Motor neuron (in vitro differentiated cells): ENCODE measurements at places on chromosomes 5 and 9. TPM values are rescaled to one million over a fixed set of nuclear protein-coding genes. Genes with fewer than 3 reads are reported as not detected.

AGXT2 gene
- total RNA-seq = 0.13 and 0.14 TPM in 2 replicates

PHYKPL gene
- 15.3 and 16.7 TPM in 2 replicates for total RNA-seq

FOXD4L3 gene
- 0.05 and 0.31 TPM in 2 replicates for total RNA-seq

C5orf52 gene
- 0.56 TPM in 1 of 2 replicates, not detected in the other for total RNA-seq
